Stimulated activated CD4-positive, alpha-beta T cell treated with anti-CD3 and anti-CD28 coated beads, Interleukin-12 subunit alpha, Interleukin-12 subunit beta, amount 100 ng/mL, for 24 hours (primary cell): ENCODE measurements at places on chromosomes 6 and 20.

DNA sequence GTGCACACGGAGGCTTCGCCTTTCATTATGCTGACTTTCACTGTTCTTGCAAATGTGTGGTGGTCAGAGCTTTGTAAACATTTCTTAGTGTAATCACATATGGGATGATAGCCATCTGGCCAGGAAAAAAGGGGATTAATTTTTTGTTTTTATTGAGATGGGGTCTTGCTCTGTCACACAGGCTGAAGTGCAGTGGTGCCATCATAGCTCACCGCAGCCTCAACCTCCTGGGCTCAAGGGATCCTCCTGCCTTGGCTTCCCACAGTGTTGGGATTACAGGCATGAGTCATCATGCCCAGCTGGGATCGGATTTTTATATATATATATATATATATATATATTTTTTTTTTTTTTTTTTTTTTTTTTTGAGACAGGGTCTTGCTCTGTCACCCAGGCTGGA, 11.0 kb upstream of the TIAM2 start:
- no peak for DNase-seq

- DNase-seq: no peak
These were observed 17.7 kb downstream of the HCK start for GRCh38 chr20:32069711-32070110.

- no peak for DNase-seq
These were observed 396.8 kb upstream of the HS3ST5 start for GRCh38 chr6:114739656-114740055.

GRCh38 chr6:20409427-20409971, 7.8 kb downstream of the E2F3 start:
- no peak for DNase-seq

DNA sequence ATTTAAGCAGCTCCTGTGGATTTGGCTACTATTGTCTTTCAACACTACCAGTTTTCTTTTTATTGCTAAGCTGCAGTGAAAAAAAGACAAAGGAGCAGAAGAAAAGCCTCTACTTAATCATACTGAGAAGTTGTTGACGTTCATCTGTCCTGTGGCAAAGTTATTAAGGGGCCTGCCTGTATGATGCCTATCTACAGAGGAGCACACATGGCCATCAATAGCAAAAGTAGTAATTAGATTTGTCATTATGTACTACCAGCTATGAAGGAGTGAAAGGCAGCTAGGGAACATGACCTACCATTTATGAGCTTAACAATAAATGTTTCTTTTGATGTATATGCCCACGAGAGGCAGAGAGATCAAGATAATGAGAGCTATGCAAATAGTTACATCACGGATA, 620.9 kb downstream of the PHF3 start:
- no peak for DNase-seq

- DNase-seq: no peak
These were observed 155.5 kb downstream of the THBS2 start for GRCh38 chr6:169098116-169098515.

- no peak for DNase-seq
These were observed 72.9 kb upstream of the EEF1E1 start for GRCh38 chr6:8175046-8175777.

GRCh38 chr6:144406796-144407195, 121.7 kb downstream of the UTRN start:
- no peak for DNase-seq

DNA sequence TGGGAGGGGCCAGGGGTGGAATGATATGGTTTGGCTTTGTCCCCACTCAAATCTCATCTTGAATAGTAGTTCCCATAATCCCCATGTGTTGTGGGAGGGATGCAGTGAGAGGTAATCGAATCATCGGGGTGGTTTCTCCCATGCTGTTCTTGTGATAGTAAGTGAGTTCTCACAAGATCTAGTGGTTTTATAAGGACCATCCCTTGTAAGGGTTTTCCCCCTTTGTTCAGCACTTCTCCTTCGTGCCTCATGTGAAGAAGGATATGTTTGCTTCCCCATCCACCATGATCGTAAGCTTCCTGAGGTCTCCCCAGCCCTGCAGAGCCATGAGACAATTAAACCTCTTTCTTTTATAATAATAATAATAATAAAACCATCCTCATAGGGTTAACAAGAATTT, 88.8 kb upstream of the PRND start:
- DNase-seq: no peak

DNA sequence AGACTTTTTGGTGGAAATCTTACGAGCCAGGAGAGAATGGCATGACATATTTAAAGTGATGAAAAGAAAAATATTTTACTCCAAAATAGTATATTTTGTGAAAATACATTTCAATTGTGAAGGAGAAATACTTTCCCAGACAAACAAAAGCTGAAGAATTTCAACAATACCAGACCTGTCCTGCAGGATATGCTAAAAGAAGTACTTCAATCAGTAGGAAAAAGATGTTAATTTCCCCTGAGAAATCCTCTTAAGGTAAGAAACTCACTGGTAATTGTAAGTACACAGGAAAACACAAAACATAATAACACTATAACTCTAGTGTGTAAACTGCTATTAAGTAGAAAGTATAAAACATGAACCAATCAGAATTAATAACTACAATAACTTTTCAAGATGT, 341.8 kb upstream of the GJE1 start:
- DNase-seq: no peak

- no peak for DNase-seq
These were observed 9.5 kb upstream of the PABPC1L start for GRCh38 chr20:44900231-44900854.

DNA sequence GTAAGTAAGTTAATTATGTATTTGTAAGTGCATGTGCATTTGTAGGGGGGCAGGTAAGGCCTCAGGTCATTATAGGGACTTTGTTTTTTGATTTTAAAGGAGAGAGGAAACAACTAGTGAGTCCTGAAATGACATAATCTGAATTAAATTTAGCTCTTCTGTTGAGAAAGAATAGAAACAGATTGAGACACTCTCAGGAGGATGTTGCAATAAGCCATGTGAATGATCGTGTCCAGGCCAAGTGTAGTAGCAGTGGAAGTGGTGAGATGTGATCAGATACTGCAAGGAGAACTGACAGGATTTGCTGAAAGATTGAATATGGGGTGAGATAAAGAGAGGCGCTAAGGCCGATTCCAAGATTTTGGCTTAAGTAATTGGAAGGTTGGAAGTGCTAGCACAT, 2.6 kb upstream of the CENPW start:
- no peak for DNase-seq
